Right ventricle myocardium superior (tissue), 1 donor: ENCODE measurements at places on chromosomes 16 and 17. TPM values are rescaled to one million over a fixed set of nuclear protein-coding genes. Genes with fewer than 3 reads are reported as not detected.

HASPIN gene
- 0.13 TPM for total RNA-seq

P3H4 gene
- total RNA-seq, result 6.7 TPM

CCL2 gene
- total RNA-seq, result 20.7 TPM

STAC2 gene
- total RNA-seq, result 1.4 TPM

DNA sequence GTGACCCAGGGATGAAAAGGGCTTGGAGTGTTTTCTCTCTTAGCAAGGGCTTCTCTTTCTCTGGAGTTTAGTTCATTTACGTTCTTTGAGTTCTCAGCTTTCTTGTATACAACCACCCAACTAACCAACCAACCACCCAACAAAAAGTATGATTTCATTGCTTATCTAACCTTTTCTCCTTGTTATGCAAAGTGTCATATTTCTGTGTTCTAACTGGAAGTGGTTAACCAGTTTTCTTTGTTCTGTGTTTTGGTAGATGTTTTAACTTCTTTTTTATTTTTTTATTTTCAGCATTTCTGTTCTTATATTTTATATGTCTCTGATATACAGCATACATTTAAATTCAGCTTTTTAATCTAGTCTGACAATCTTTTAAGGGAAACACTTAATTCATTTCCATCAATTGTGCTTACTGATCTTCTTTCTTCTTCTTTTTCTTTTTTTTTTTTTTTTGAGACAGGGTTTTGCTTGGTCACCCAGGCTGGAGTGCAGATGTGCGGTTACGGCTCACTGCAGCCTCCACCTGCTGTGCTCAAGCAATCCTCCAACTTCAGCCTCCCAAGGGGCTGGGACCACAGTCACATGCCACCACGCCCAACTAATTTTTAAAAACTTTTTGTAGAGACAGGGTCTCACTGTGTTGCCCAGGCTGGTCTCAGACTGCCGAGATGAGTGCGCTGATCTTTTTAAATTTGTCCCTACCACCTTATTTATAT is 29.6 kb downstream of the NLK start:
- DNase-seq, result no peak

- DNase-seq, result no peak
Observed at GRCh38 chr17:17685775-17686291, 4.6 kb downstream of the RAI1 start.

DNA sequence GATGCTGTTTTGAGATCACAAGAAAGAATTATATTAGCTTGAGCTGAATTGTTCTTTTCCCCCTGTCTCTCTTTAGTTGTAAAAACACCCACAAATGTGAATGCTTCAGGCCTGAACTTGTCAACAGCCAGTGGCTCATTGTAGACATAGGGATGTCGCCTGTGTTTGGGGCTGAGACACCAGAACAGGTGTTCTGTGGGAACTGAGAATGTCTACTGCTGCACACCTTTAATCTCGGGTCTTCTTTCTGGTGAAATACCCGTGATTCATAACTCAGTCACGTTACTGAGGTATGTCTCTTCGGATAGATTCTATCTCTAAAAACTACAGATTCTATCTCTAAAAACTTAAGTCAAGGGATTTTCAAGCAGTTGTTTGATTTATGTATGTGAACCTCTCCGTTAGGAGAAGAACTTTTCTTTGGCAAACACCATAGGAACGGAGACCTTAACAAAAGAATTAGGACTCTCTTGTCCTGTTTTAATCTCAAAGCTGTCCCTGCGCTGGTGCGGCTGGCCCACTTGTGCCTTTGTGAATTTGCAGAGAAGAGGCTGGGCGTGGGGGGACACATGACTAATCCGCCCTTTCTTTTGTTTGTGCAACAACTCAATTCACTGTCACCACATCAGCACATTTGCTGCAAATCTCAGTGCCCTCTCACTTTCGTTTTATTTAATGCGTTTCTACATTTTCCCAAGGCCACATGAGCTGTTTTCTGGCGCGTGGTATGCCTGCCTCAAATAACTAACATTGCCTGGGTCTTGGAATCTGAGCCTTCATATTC is 643.0 kb downstream of the MAF start:
- no peak for DNase-seq

- DNase-seq, result no peak
Observed at GRCh38 chr16:2964475-2965336, 631 bp downstream of the KREMEN2 start.

DNA sequence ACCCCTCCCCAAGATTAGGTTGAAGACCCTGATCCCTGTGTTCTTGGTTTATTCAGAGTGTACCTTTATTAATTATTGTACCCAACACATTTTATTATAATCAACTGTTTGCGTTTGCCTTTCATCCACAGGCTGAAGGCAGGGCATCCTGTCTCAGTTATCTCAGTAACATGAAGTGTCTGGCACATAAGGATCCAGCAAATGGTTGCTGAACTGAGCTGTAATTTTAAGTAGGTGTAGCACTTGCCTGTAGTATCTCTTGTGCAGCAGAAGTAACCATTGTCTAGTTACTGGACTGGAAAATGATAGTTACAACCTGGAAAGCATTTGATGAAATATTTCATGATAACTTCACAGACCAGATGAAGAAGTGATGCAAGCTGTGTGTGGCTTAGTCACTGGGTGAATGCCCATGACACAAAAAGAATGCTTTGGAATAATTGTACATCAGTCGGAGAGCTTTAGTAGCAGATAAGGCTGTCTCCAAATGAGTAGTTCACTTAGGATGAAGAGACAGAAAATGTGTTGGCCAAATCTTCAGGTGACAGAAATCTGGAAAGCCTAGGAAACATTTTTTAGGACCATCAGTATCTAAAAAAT is 56.6 kb downstream of the ESRP2 start:
- DNase-seq, result no peak

- no peak for DNase-seq
Observed at GRCh38 chr17:43588121-43588520, 42.0 kb upstream of the ETV4 start.

DNA sequence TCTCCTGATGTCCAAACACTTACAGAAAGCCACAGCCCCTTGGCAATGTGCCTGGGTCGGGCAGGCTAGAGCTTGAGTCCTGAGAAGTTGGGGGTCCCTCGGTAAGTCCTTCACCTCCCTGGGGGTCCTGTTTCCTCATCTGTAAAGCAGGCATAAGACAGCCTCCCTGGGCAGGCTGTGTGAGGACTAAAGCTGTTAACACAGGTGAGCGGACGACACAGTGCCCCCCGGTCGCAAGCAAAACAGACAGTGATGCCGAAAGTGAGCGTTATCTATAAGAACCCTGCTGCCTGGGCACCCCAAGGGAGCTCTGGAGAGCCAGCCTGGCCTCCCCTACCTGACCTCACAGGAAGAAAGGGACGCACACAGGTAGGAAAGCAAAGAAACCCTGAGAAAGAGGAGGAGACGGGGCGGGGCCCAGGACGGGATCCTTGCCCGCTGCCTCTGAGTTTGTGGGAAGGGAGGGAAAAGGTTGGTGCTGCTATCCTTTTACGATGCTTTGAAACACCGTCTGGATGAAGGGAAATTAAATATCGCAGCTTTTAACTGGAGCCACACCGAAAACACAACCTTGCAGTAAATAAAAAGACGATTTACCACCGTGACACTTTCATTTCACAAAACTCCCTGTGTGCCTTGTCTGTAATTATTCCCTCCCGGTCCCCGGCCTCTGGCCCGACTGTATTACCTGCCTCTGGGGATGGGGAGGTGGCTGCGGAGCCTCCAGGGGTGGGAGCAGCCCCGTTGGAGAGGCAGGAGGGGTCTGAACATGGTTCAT is 67.1 kb downstream of the ENGASE start:
- no peak for DNase-seq
